ENCODE measurements at places on chromosomes 5 and 9.

GRCh38 chr9:120436983-120437475, 142.9 kb downstream of the CDK5RAP2 start:
- no peak for DNase-seq

DNA sequence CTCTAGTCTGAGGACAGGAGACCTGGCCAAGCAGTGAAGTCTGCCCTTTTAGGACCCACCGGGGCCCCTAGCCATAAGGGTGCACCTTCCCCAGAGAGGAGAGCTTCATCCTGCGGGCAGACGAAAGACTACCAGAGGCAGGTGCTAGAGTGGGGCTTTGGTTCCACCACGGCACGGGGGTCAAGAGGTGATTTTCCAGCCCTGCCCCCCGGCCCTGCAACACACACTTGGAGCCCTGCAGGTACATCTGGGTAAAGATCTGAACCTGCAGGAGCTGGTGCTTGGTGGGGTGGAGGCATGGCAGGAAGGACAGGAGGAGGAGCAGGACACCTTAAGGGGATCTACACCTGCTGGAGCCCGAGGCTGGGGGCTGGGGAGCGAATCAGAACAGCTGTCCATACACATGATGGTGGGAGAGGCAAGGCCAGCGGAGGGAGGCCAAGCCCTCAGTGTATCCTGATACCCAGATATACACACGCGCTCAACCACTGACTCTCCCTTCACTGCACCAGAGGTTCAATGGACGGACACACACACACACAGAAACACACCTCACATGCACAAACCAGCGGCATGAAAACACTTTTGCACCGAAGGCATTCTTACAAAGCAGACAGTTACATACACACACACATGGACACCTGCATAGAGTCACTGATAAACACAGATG, 98.4 kb upstream of the MVB12B start:
- DNase-seq = peak; percentile 53

- DNase-seq = no peak
Measured at GRCh38 chr9:88724331-88724730, 189.4 kb downstream of the NXNL2 start.

DNA sequence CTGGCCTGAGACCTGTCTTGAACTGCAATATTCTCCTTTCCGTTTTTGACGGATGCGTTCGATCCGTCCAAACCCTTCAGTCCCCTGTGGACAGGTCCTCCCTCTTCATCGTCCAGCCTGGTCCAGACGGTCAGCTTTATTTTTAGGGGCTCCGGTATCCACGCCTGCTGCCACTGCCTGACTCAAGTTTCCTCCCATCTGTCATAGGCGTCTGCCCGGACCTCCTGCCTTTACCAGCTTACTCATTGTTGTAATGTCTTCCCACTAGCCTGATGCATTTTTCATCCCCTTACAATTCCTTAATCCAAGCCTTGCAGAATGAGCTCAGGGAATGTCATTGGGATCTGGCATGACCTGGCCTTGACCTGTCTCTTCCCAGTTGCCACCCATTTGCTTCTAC, 145.8 kb downstream of the TENT4A start:
- no peak for DNase-seq

DNA sequence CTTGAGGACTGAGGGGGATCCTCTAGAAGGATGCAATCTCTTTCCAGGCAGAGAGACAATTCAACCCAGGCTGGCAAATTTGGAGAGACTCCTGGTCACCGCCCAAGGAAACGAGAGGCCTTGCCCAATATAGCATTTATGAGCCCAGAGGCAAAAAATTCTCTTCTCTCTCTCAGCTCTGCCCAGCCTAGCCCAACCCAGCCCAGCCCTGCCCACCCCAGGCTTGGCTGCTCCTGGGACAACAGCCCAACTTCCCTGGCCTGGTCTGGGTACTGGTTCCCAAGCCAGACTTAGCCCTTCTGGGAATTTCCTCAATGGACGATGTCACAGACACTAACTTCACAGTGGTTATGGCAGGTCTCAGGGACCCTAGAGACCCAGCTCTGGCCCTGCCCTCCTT, 116.5 kb downstream of the PSD2 start:
- DNase-seq = no peak

GRCh38 chr5:160379511-160379910, 9.1 kb upstream of the C1QTNF2 start:
- DNase-seq = no peak

- no peak for DNase-seq
Measured at GRCh38 chr9:121038362-121038761, 11.7 kb downstream of the C5 start.

GRCh38 chr9:116482740-116483139, 204.4 kb upstream of the TRIM32 start:
- DNase-seq = peak; percentile 34

DNA sequence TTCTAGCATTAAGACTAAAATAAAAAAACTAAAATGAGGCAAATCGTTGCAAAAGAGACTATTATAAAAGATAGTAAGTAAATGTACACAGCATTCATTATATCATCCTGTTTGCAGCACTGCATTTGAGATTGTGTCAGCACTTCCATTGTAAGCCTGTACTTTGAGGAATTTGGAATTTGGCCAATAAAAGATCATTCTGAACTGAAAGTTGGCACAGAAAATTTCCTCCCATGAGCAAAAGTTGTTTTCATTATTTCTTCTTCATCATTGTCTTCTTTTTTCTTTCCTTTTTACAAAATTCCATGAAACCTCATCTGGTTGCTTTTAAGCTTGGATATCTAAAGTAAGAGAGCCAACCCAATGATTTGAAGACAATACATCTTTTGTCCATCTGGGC, 199.3 kb upstream of the ADAMTSL1 start:
- peak; percentile 47 for DNase-seq

DNA sequence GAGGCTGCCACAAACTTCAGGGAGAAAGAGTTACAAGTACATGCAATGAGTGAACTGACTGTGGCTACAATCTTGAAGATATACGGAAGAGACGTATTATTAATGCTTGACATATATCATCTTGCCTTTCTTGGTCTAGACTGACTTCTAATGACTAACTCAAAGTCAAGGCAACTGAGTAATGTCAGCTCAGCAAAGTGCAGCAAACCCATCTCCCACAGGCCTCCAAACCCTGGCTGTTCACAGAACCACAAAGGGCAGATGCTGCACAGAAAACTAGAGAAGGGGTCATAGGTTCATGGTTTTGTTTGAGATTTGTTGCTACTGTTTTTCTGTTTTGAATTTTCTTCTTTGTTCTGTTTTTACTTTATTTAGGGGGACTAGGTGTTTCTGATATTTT, 21.0 kb downstream of the IL7R start:
- no peak for DNase-seq

DNA sequence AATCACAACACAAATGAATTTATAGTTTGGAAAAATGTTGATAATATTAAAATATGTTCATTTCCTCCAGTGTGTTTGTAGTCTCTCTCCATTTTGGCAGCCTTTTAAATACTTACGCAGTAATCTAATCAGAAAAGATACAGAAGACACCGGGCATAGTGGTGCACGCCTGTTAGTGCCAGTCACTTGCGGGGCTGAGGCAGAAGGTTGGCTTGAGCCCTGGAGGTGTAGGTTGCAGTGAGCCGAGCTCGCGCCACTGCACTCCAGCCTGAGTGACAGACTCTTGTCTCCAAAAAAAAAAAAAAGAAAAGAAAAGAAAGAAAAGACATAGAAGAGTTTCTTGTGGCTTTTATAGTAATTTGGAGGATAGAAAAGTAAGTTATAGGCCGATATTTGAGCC, 41.9 kb downstream of the NDFIP1 start:
- no peak for DNase-seq

All from NCI-H69 (cell line).